ENCODE measurements at places on chromosomes 12 and 14.
A peak's percentile ranks its signal among the peaks of the same experiment; 100 is the strongest.

DNA sequence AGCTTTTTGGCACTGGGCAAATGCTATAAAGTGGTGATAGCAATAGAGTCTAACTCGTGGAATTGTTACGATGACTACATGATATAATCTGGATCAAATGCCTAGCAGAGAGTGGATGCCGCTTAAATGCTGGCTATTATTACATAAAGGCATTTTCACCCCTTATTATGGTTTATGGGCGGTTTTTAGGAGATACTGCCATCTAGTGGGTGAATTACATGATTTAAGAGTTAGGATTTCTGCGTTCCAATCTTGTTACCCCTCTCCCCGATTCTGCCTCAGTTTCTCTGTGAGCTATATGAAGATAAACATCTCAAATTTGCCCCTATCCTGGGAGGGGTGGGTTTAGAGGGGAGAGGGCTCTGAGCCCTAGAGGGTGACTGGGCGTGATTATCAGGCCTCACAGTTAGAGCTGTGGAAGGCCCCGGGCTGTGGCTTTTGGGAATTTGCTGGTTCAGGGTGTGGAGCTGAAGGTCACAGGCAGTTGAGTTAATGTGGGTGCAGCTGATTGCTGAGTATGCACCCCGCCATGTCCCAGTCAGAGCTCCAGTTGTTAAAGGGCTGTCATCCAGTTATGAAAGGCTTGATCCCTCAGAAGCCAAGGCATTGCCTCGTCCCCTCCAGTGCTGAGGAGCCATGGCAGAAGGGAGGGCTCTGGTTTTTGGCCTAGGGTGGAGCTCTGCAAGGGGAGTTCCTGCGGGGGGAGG, 14.4 kb downstream of the CLSTN3 start:
- peak; percentile 26 for DNase-seq

GRCh38 chr12:105562199-105562971, 231.9 kb downstream of the C12orf75 start:
- peak; percentile 91 for DNase-seq

DNA sequence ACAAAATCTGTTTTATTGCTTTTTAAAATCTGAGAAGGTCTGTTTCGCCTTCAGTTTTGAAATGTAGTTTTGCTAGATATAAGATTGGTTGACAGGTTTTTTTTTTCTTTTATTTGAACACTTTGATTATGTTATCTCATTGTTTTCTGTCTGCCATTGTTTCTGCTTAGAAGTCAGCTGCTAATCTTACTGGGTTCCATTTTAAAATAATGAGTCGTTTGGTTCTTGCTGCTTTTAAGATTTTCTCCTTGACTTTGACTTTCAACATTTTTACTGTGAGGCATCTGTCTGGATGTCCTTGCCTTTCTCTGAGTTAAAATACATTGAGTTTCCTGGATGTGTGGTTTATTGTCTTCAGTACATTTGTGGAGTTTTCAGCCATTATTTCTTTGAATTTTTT, 56.7 kb downstream of the ADIPOR2 start:
- DNase-seq, result no peak

GRCh38 chr14:102795060-102795925, 18.0 kb downstream of the TRAF3 start:
- DNase-seq, result no peak

GRCh38 chr14:73633116-73634010, 11.4 kb upstream of the DNAL1 start:
- peak; percentile 54 for DNase-seq

- no peak for DNase-seq
Observed at GRCh38 chr12:130647814-130648213, 68.3 kb downstream of the RIMBP2 start.

GRCh38 chr12:132393245-132393795, 63.9 kb upstream of the GALNT9 start:
- no peak for DNase-seq

- no peak for DNase-seq
Observed at GRCh38 chr12:57148469-57149244, 1.2 kb upstream of the LRP1-AS start.

DNA sequence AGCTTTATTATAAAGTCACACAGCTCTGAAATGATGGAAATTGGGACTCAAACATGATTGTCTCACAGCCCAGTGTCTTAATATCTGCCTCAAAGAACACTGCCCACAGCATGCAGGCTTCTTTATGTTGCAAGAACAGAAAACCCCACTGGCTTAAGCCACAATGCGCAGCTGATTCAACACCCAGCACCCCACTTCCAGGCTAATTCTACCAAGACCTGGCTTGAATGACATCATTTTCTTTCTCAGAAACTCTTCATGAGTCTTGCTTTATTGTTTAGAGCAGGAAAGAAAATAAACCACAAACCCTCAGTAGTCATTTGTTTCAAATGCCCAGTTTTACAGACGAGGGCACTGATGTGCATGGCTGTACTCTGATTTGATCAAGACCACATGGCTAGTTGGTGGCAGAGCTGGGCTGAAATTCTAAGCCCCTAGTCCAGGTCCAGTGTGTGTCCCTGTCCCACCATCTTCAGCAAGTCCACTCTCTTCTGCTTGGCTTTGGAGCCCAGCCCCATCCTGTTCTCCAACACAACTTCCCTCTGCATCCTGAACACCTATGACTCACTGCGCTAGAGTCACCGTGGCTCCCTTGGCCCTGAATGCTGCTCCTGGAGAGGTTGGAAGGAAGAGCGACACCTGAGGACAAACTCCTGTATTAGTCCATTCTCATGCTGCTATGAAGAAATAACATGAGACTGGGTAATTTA, 50.3 kb upstream of the SRSF5 start:
- DNase-seq, result no peak

GRCh38 chr14:92728759-92729364, 19.6 kb downstream of the LGMN start:
- DNase-seq, result peak; percentile 11

- no peak for DNase-seq
Observed at GRCh38 chr12:43836475-43836989, 651 bp downstream of the TMEM117 start.

GRCh38 chr12:114961491-114961890, 277.5 kb upstream of the TBX3 start:
- DNase-seq, result no peak

DNA sequence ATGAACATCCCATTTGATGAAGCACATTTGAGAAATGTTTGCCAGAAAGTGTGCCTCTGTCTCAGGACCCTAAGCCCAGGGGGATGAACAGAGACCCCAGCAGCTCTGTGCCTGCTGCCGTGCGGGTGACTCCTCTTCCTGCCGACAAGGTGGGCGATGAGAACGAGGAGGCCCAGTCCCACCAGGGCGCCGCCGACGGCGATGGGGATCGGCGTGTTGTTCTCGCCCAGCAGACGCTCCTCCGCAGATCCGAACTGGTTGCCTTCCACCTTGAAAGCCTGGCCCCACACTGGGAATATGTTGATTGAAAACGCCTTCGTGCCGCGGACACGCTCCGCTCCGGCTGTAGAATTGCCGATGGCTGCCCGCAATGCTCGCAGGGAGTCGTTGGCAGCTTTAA, 44.1 kb downstream of the LRTM2 start:
- DNase-seq, result no peak

- DNase-seq, result no peak
Observed at GRCh38 chr12:69994724-69995173, 169.7 kb downstream of the MYRFL start.

Measured in NCI-H1105 (cell line).